ENCODE measurements at places on chromosomes 2 and 18.

DNA sequence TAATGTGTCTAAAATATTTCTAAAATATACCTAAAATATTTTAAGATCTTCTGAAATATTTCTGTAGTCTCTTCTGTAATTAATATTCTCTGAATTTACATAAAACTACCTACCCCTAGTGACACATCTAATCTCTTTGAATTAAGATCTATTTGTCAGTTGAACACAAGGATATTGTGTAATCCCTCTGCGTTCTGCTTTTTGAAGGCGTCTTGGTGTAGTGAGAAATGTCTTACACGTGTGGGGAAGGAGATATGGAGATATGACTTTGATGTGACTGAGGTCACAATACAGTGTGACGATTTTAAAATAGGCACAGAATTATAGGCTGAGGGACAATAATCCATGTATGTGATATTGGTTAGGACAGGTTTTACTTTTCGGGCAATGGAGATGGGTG is 79.8 kb downstream of the DOK6 start:
- no peak for DNase-seq

- no peak for DNase-seq
These were observed 378.2 kb downstream of the OSR1 start for GRCh38 chr2:18980104-18980785.

DNA sequence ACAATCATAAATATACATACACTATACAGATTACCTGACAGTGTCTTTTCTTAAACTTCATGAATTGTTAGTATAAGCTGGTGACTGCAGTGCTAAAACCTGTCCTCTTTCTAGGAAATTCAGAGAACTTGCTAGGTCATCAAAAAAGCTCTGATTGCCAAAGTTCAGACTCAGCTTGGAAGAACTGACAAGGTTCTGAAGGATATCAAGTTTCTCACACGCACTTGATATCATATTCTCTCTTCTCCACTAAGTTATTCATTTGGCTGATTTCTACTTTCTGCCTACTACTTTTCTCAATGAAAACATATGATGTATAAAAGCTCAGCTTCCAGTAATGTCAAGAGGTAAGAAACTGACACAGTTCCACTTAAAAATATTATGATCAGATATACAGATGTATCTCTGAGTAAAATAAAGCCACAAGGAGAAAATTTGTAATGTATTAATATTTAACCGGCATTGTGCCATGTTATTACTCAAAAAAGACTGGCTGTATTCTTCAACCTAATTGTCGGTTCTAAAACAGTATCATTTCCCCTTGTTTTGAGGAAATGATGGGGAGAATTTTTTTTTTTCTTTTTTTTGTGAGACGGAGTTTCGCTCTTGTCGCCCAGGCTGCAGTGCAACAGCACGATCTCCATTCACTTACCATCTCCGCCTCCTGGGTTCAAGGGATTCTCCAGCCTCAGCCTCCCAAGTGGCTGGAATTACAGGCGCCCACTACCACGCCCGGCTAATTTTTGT is 2.4 kb downstream of the OSBPL1A start:
- DNase-seq: no peak

DNA sequence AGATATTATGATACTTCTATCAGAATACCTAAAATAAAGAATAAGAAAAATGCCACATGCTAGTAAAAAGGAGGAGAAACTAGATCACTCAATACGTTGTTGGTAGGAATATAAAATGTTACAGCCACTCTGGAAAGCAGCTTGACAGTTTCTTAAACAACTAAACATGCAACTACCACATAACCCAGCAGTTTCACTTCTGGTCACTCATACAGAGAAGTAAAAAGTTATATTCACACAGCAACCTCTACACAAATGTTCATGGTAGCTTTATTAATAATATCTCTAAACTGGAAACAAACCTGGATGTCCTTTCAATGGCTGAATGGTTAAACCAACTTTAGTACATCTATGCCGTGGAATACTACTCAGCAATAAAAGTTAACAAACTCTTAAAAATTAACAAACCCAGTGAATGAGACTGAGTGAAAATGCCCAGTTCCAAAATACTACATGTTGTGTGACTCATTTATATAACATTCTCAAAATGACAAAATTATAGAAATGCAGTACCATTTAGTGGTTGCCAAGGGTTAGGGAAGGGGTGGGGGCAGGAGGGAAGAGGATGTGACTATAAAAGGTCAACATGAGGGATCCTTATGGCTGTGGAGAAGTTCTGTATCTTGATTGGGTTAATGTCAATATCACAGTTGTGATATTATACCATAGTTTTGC is 124.1 kb downstream of the MMADHC start:
- DNase-seq: no peak

DNA sequence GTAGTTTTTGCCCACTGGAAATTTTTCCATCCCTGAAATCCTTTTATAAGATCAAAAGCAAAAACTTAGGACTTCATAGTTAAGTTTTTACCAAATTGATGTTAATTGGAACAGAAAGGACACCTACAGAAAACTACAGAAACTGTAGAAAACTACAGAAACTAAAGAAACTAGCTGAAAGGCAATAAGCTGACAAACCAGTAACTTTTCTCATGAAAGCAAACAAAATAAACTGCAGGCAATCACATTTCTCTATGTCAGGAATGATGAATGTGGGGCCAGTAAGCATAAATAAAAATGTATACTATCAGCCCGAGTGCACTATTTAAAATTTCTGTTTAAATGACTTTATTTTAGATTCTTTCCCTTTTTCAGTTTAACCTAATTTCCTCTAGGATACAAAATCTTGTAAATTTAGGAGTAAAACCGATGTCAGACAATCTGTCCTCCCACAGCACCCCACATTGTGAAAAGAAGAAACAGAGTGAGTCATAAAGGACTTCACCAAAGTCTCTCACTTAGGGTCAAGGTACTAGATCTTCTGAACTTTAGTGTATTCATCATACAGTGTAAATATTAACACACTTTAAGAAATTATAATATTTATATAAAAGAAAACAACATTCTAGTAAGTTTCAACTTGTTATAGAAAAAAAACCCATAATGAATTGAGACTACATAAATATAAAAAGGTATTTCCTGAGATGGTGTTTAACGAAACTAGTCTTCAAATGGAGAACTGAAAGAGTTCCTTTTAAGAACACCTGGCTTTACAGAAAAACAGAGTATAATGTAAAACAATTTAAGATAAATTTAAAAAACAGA is 46.6 kb downstream of the USP40 start:
- no peak for DNase-seq

- no peak for DNase-seq
These were observed 767.8 kb upstream of the ZEB2 start for GRCh38 chr2:145287736-145288135.

DNA sequence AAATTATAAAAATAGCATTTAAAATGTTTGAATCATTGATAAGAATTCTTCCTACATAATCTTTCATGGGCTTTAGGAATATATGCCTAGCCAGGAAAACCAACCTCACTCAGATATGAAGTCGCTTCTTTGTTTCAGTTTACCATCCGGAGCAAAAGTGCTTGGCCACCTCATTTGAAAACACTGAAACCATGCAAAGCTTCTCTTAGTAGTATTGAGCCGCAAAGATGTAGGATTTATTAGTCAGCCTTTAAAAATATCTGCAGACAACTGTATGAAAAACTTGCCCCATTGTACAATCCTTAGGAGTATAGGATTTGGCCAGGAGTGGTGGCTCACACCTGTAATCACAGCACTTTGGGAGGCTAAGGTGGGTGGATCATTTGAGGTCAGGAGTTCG is 24.3 kb upstream of the GPD2 start:
- no peak for DNase-seq

- DNase-seq: no peak
These were observed 540 bp downstream of the ATP9B start for GRCh38 chr18:79069717-79070151.
